SHP77 (cell line): ENCODE measurements at places on chromosomes 4 and X.

DNA sequence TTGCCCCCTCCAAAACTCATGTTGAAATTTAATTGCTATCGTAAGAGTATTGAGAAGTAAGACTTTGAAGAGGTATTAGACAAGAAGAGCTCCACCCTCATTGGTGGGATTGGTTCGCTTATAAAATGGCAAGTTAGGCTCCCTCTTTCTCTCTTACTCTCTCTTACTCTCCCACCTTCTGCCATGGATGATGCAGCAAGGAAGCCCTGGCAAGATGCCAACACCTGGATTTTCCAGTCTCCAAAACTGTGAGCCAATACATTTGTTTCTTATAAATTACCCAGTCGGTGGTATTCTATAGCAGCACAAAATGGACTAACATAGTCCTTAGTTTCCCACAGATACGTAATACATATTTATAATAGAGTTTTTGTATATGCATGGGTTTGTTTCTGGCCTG lies 119.4 kb downstream of the DDIT4L start:
- DNase-seq: no peak

GRCh38 chr4:12889054-12889453 lies 595.1 kb downstream of the RAB28 start:
- DNase-seq: no peak

GRCh38 chr4:144174401-144175067 lies 34.0 kb upstream of the GYPA start:
- DNase-seq: peak; percentile 40

DNA sequence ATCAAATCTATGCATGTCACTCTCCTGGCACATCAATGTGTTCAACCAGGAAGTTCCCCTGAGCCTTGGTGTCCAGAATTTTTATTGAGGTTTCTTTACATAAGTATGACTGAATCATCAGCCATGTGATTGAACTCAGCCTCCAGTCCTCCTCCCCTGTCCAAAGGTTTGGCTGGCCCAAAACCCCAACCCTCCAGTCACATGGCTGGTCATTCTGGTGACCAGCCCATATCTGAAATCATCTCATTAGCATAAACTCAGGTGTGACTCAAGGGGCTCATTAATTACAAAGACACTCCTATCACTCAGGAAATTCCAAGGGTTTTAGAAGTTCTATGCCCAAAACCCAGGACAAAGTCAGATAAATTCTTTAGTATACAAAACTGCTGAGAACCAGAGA lies 20.6 kb upstream of the SUPT20HL2 start:
- DNase-seq: no peak

DNA sequence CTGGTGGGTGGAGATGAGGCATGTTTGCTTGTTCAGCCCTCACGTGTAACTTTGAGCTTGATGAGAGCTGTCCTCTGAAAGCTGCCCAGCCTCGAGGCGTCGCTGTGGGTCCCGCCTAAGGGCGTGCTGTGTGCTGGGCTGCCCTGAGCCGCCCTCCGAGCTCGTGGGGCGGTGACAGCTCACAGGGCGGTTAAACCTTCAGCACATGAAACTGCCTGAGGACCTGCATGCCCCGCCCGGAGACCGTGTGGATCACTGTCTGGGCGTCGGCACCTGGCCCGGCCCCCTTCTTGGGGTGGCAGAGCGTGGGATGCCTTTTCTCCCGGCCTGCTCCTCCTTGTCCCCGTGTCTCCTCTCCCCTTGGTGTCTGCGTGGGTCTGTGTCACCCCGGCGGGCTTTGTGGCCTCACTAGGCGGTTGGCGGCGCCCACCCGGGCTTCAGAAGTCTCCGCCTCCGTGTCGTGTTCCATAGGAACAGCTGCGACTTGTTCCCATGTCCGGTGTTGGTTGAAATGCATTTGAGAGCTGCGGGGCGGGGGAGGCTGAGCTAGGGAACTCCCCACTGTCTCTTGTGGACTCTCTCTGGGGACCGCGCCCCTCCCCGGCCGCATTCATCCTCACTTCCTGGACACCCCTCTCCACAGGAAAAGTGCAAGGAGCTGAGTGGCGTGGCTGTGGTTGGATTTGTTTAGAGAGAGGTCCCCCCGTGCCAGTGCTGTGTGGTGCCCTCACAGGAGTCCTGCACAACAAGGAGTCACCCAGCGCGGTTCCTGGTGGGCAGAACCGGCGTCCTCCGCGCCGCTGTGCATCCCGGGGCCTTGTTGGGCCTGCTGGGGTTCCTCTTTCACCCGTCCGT lies 6.8 kb downstream of the AKAP17A start:
- DNase-seq: no peak
